ENCODE measurements at places on chromosomes 13 and 19.

DNA sequence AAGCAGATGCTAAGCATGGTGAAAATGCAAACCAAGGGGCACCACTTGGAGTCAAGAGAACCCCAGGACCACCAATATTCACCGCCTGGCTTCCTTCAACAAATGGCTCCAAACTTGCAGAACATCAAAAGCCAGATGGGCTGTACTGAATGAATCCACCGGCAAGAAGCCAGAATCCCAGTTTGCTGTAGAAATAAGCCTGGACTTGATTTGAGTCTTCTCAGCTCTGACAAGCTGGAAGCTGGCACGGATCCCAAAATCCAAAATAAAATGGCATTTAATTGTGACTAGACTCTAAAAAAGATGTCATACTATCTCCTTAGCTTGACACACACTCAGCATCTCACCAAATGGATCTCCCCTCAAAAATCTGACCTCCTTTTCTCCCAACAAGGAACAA lies 11.9 kb downstream of the EFNB2 start:
- DNase-seq: no peak

DNA sequence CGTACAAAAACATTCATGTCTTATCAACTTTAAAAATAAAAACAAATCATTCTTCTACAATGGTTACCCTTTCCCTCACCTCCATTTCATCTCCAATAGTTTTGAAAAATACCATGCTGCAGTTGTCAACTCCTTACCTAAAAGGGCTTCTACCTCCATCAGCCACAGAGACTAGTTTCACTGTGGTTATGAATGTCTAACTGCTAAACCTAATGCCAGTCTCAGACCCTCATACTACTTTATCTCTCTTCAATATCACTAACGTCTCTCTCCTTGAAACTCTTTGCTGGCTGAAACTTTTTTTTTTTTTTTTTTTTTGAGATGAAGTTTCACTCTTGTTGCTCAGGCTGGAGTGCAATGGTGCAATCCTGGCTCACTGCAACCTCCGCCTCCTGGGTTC lies 27.1 kb downstream of the LNX2 start:
- DNase-seq: no peak

- DNase-seq: no peak
Observed at GRCh38 chr19:38551450-38551813, 66.3 kb downstream of the MAP4K1 start.

GRCh38 chr13:41312176-41312500 lies 1.1 kb downstream of the NAA16 start:
- DNase-seq: no peak

DNA sequence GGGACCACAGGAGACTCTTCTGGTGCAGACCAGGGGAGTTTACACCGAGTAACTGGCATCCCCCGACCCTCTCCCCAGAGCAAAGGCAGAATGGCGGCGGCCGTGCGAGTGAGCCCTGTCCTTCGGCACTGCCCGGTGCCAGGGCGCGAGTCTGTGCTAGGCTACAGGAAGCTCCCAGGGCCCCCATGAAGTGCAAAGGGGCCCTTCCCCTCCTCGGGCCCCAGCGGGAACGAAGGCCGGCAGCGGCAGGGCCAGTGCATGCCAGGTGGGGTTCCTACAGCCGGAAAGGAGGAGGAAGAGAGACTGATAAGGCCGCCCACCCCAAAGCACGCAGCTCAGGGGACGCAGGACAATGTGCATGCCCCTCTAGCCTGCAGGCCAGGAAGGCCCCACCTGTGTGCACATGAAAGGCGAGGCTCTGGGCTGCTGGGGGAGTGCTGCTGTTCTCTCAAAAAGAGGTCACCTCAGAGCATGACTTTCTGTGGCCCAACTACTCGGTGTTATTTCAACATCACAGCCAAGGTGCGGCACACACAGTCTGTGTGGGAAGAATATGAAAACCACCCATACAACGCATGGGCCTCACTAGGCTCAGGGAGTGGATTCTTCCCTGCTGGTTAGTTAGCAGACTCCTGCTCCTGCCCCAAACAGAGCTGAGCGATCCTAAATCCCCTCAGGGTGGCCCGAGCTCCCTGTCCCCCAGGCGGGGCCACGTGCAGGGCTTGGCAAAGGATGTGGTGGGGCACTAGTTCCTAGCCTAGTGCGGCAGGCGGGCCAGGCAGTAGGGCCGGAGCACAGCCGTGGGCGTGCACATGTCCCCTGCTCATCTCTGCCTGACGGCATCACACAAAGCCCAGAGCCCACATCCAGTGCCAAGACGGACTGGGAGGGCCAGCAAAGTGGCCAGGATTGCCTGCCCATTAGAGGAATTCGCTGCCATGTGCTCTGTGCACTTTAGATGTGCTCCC lies 28.4 kb upstream of the TIMM44 start:
- DNase-seq: no peak

GRCh38 chr13:40440990-40441820 lies 225.2 kb downstream of the FOXO1 start:
- DNase-seq: no peak

DNA sequence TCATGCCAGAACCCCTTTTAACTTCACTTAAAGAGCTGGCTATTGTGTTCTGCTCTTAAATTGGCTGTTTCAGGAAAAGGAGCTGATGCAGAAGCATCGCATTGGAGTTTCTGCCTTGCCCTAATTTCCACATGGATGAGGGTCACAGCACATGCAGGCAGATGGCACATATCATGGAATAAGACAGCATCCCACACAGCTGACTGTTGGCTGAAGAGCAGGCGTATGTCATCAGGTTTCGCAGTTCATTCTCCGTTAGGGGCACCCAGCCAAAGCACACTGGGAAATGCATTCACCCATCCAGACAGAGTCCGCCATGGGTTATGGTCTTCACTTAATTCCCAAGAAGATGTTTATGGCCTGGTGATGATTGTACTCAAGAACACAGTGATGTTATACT lies 572.5 kb downstream of the LIG4 start:
- no peak for DNase-seq

DNA sequence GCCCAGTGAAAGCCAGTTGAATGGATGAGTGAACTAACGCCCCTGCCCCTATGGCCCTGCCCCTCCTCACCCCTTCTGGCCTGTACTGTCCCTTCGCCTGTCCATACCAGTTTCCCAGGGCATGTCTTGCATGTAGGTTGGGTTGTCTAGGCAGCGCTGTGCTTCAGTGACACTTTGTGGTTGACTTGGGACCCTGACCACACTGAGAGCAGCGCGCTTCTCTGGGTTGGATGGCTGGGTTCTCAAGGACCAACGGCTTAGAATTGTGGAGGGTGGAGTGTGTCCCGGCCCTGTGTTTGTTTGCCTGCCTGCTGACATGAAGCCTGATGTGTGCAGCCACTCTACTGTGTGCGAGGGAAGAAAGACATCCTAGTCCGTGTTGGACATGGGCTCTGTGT lies 15.8 kb downstream of the GATAD2A start:
- no peak for DNase-seq

GRCh38 chr13:57666131-57666953 lies 34.8 kb downstream of the PCDH17 start:
- no peak for DNase-seq

GRCh38 chr13:112073245-112074138 lies 6.5 kb downstream of the SOX1 start:
- DNase-seq: no peak

DNA sequence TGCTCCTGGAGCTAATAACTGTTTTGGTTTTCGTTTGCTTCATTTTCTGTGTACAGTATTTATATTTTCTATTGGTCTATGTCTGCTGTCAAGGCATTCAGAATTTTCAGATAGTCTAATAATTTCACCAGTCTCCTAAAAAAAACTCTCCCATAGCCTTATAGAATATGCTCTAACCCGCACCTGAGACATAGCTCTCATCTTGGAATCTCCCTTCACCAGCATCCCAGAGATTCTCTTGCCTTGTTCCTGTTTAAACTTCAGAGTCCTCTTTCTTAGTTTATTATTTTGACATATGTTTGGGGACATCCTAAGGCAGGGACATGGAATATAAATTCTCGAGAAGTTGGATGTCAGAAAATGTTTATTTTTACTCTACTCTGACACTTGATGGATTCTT lies 58.3 kb upstream of the MED4 start:
- DNase-seq: no peak

GRCh38 chr13:63288576-63288975 lies 1872.9 kb upstream of the PCDH20 start:
- no peak for DNase-seq

DNA sequence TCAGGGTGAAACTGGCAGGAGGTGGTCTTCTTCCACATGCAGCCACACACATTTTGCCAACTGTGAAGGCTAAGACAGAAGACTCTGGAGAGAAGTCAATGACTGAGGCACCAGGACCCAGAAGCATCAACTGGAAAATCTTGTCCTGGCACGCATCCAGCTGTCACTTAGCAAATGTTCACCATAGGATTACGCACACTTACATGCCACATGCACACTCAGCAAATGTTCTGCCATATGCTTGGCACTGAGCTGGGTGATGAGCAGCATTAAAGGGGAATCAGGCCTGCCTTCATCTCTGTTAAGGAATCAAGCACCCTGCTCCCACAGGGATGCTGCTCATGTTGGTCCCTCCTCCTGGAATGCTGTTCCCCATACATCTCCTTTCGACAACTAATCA lies 5.1 kb downstream of the ZNF599 start:
- no peak for DNase-seq

- no peak for DNase-seq
Observed at GRCh38 chr13:101305981-101306411, 110.3 kb downstream of the NALCN start.

DNA sequence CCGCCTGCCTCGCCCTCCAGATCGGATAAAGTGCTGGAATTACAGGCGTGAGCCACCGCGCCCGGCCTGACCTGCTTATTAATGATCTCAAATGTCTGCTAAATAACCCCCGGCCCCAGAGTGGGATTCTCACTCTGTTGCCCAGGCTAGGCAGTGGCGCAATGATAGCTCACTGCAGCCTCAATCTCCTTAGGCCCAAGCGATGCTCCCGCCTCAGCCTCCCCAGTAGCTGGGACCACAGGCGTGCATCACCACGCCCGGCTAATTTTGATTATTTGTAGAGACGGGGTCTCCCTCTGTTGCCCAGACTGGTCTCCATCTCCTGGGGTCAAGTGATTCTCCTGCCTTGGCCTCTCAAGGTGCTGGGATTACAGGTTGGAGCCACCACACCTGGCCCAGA lies 626 bp upstream of the ATP5F1D start:
- DNase-seq: no peak

- no peak for DNase-seq
Observed at GRCh38 chr13:29684441-29684840, 89.0 kb upstream of the SLC7A1 start.
